ENCODE measurements at places on chromosomes 3 and 15. TPM values are rescaled to one million over a fixed set of nuclear protein-coding genes. Genes with fewer than 3 reads are reported as not detected.

GRCh38 chr3:72816862-72817355, 31.3 kb downstream of the SHQ1 start:
- DNase-seq: no peak

SLC38A3 gene
- not detected for total RNA-seq

DNA sequence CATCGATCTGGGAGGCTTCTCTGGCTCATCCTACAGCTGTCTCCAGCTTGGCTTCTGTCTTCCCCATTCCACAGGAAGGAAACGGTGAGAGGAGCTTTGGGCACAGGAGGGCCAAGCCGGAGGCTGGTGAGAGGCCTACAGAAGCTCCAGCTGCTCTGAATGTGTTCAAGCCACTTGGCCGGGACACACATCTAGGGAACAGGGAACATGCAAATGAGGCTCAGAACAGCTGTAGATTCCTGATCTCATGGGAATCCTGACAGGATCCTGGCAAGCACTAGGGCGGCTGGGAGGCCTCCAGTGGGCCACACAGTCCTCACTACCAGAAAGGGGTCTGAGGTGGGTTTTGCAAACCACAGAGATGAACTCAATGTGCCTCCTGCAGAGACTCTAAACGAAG, 13.7 kb downstream of the SEMA5B start:
- no peak for DNase-seq

GRCh38 chr3:159848348-159849118, 140.1 kb upstream of the IL12A start:
- DNase-seq: no peak

- DNase-seq: no peak
These were observed 491.5 kb upstream of the TGFBR2 start for GRCh38 chr3:30114918-30115317.

Data from pulmonary artery endothelial cell (primary cell).